ENCODE measurements at places on chromosomes 11 and 22.

DNA sequence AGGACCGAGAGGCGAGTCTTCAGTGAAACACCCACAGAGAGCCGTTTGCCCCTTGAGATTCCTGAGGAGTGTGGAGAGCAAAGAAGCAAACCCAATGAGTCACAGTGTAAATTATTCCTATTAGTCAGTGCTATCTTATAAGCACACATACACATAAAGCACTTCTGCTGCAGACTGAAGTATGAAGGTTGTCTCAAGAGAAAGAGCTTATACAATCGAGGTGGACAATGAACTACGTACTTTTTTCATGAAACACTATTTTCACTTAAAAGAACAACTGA, 37.3 kb downstream of the GALNT18 start:
- no peaks in the 10 kb centered on the region for H3K36me3 ChIP-seq
- no peak for DNase-seq
- no peak overlapping the region for H3K4me3 ChIP-seq
- peak overlapping the region; percentile 55 for H3K27ac ChIP-seq
- no peaks in the 10 kb centered on the region for H3K27me3 ChIP-seq
- H3K4me1 ChIP-seq = peaks cover 32% of the 10 kb centered on the region

DNA sequence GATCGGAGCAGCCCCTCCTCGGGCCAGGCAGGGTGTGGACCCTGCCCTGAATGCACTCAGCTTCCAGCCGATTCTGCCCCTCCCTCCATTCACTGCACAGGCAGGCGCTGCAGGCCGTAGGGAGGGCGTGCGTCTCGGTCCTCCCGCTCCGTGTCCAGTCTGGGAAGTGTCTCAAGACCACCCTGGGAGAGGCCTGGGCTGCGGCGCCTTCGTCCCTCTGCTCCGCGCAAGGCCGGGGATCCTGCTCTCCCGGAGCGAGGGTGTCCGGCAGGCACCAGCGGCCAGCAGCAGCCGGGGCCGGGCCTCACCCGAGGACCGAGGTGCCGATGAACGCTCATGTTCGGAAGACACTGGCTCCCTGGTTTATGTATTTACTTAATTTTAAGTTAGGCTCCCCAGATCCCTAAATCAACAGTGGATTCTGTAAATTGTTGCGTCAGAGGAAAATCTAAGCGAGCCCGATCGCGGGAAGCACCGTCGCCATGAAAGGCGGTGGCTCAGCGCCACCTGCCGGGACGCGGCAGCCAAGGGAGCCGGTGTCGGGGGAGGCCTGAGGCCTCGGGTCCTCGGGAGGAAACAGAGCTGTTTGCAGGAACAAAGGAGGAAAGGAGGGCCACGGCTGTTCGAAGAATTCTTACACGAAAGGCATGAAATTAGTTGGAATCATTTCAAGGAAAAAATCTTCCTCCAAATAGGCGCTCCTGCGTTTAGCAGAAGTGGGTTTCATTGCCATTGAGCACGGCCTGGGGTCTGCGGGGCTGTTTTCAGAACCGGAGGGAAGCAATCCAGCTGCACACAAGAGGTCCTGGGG, 195.3 kb downstream of the BRD1 start:
- DNase-seq = no peak
- H3K4me1 ChIP-seq = no peaks in the 10 kb centered on the region
- no peak overlapping the region for H3K27ac ChIP-seq
- H3K4me3 ChIP-seq = peak overlapping the region; percentile 35
- H3K27me3 ChIP-seq = peaks cover 7% of the 10 kb centered on the region

DNA sequence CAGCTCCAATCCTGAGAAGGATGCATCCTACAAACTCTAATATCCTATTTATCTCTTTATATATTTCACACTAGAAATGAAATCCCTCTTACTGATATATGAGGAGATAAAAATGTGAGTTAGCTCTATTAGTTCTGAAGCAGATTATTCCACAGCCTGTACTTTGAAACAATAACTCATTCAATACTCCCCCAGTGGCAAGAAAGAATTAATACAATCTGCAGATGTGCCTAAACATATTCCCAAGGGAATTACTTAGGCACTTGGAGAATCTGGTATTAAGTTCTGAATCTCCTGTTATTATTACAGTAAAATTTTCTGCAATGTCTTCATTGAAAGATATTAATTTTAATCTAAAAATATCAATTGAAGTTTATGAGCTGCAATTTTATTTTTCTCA, 59.4 kb downstream of the DDI1 start:
- no peaks in the 10 kb centered on the region for H3K27me3 ChIP-seq
- DNase-seq = no peak
- no peak overlapping the region for H3K27ac ChIP-seq
- H3K36me3 ChIP-seq = no peaks in the 10 kb centered on the region
- no peaks in the 10 kb centered on the region for H3K4me1 ChIP-seq

DNA sequence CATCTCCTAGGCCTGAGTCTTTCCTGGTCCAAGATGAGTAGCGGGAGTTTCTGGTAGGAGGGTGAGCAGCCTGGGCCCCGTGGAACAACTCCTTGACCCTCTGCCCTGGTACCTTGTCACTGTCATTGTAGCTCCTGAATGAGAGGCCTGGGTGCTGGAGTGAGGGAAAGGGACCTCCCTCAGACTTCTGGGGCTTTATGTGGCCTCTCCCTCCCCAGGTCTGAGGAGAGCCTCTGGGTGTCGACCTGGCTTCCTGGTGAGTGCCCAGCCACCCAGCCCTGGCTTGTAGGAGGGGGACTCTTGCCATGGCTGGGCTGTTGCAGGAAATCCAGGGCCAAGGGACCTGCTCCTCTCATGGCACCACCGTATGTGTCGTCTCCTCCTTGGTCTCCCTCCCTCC, 3.9 kb downstream of the P2RY2 start:
- no peaks in the 10 kb centered on the region for H3K36me3 ChIP-seq
- DNase-seq = peak; percentile 7
- H3K4me1 ChIP-seq = peaks cover 68% of the 10 kb centered on the region
- peak overlapping the region; percentile 95 for H3K27ac ChIP-seq
- no peak overlapping the region for H3K4me3 ChIP-seq

- no peaks in the 10 kb centered on the region for H3K4me1 ChIP-seq
- peaks cover 3% of the 10 kb centered on the region for H3K27me3 ChIP-seq
- H3K36me3 ChIP-seq = no peaks in the 10 kb centered on the region
- H3K4me3 ChIP-seq = no peak overlapping the region
- DNase-seq = no peak
- no peak overlapping the region for H3K27ac ChIP-seq
Observed at GRCh38 chr11:116537121-116537520, 235.7 kb downstream of the BUD13 start.

- peak overlapping the region; percentile 65 for H3K27ac ChIP-seq
- H3K4me3 ChIP-seq = peak overlapping the region; percentile 19
- H3K4me1 ChIP-seq = peaks cover 53% of the 10 kb centered on the region
- H3K27me3 ChIP-seq = no peaks in the 10 kb centered on the region
- no peak for DNase-seq
- no peaks in the 10 kb centered on the region for H3K36me3 ChIP-seq
Observed at GRCh38 chr11:117045196-117045595, 53.0 kb downstream of the SIK3 start.

DNA sequence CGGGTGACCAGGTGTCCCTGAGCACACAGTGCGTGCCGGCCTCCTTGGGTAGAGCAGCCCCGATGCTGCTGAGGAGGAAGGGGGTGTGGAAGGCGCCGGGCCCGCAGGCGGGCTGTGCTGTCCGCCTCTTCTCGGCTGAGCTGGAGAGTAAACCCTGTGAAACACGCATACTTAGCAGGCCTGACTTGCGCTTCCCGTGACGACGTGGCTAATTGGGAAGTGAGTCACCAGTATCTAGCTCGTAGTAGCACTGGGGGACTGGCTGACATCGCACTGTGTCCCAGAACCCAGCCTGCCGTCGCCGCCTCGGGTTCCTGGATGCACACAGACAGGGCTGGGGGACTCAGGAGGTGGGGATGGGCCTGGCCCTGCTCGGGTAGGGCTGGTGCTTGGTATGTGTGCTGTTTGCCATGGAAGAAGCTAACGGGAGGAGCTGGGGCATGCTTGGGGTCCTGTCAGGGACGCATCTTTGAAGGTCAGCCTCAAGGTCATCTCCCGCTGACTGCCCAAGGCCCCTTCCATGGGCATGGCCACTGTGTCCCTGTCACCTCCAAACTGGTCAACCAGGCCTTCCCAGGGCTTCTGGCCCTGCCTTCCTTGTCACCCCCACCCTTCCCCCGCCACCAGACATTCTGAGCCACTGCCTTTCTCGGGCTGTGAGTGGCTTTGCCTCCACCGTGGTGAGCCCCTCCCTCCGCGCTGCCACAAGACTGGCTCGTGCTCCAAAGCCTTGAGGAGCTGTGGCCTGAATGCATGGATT, 1327.0 kb downstream of the BRD1 start:
- no peak for DNase-seq
- H3K4me3 ChIP-seq = no peak overlapping the region
- no peaks in the 10 kb centered on the region for H3K36me3 ChIP-seq
- H3K4me1 ChIP-seq = no peaks in the 10 kb centered on the region
- H3K27ac ChIP-seq = no peak overlapping the region

DNA sequence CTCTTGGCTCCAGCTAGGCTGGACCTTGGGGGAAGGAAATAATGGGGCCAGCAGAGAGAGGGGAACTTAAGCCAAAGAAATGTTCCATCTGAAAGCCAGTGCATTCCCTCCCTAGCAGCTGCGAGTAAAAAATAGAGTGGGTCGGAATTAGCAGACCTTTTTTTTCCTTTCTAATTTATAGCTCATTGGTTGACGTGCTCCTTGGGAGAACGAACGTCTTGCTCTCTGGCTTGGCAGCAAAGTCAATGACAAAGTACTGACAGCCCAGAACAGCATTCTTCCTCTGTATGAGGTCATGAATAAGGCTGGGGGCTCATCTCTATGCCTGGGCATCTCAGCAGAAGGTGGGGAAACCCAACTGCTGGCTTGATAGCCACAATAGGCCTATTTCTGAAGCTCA, 65.0 kb downstream of the SEZ6L start:
- H3K27ac ChIP-seq = peak overlapping the region; percentile 16
- H3K36me3 ChIP-seq = no peaks in the 10 kb centered on the region
- no peaks in the 10 kb centered on the region for H3K27me3 ChIP-seq
- peaks cover 54% of the 10 kb centered on the region for H3K4me1 ChIP-seq
- no peak overlapping the region for H3K4me3 ChIP-seq

GRCh38 chr11:63862923-63863322, 24.0 kb downstream of the MARK2 start:
- DNase-seq = no peak
- no peak overlapping the region for H3K4me3 ChIP-seq
- H3K4me1 ChIP-seq = peaks cover 23% of the 10 kb centered on the region
- H3K27ac ChIP-seq = no peak overlapping the region

GRCh38 chr22:32354360-32355351, 3.0 kb upstream of the RFPL3 start:
- peak overlapping the region; percentile 9 for H3K27ac ChIP-seq
- H3K36me3 ChIP-seq = no peaks in the 10 kb centered on the region
- H3K27me3 ChIP-seq = no peaks in the 10 kb centered on the region
- no peaks in the 10 kb centered on the region for H3K4me1 ChIP-seq
- H3K4me3 ChIP-seq = peak overlapping the region; percentile 41

- H3K27me3 ChIP-seq = no peaks in the 10 kb centered on the region
- no peaks in the 10 kb centered on the region for H3K36me3 ChIP-seq
- H3K4me1 ChIP-seq = no peaks in the 10 kb centered on the region
- no peak overlapping the region for H3K4me3 ChIP-seq
Observed at GRCh38 chr11:121152764-121153163, 51.7 kb downstream of the TECTA start.

GRCh38 chr22:44295406-44295805, 17.3 kb downstream of the SHISAL1 start:
- H3K36me3 ChIP-seq = no peaks in the 10 kb centered on the region
- peaks cover 4% of the 10 kb centered on the region for H3K27me3 ChIP-seq
- DNase-seq = no peak
- H3K4me3 ChIP-seq = no peak overlapping the region
- H3K27ac ChIP-seq = no peak overlapping the region
- no peaks in the 10 kb centered on the region for H3K4me1 ChIP-seq

- H3K4me3 ChIP-seq = peak overlapping the region; percentile 53
- H3K4me1 ChIP-seq = peaks cover 26% of the 10 kb centered on the region
- H3K27ac ChIP-seq = peak overlapping the region; percentile 90
- peaks cover 4% of the 10 kb centered on the region for H3K27me3 ChIP-seq
Observed at GRCh38 chr11:46338988-46339666, 8.1 kb upstream of the DGKZ start.

DNA sequence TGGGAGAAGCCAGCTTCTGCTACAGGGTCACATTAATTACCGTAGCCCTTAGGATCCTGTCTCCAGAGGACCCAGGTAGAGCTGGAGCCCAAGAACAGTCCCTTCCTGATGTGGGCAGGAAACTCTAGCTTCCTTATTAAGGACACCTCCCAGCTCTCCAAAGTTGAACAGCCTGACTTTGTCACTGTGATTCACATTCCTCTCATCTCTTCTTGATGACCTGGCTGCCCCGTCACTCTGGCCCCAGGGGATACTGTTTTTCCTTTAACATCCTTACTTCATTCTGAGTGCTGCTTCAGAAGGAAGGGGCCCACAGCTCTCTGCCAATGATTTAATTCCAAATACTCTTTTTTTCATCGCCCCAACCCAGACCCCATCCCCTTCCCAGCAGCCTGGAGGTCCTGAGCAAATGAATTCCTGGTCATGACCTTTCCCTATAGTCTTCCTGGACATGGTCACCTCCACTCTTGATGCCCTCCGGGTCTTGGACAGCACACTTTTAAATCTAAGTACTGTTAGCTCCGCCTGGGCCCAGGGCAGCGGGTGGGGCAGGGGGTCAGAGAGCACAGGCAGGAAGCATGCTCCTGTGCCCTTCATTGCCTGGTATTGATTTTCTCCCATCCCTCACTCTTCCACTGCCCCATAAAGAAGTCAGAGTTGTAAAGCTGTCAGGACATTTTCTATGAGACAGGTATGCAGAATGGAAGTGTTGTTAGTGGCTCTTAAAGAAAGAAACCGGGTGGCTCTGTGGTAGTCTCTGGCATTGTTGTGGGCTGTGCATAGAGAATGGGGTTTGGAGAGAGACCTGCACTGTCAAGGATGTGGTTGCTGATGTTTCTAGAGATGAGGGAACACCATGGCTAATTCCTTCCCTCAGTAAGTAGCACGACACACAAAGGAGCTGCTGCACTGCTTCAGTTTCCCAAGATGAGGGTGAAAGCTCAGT, 22.3 kb upstream of the SPON1 start:
- H3K27ac ChIP-seq = no peak overlapping the region
- H3K4me3 ChIP-seq = no peak overlapping the region
- H3K36me3 ChIP-seq = no peaks in the 10 kb centered on the region
- DNase-seq = no peak
- H3K4me1 ChIP-seq = no peaks in the 10 kb centered on the region
- H3K27me3 ChIP-seq = no peaks in the 10 kb centered on the region

DNA sequence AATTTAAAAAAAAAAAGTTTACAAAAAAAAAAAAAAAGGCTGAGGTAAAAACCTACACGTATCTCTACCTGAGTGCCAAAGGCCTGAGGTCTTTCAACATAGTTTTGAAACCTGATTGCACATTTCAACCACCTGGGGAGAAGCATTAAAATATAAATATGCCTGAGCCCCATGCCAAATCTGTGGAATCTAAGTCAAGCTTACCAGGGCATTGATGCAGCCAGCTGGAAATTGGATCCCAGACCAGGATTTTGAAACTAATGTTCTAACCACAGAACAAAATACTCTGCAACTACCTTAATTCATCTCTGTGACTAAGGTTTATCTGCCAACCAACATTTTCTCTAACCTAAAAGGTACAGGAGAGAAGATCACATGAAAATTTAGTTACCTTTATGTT, 38.8 kb upstream of the CHRNA10 start:
- H3K4me3 ChIP-seq = no peak overlapping the region
- peak overlapping the region; percentile 91 for H3K27ac ChIP-seq
- H3K36me3 ChIP-seq = peaks cover 16% of the 10 kb centered on the region
- peaks cover 52% of the 10 kb centered on the region for H3K4me1 ChIP-seq
- peak; percentile 85 for DNase-seq

Data from gastrocnemius medialis (tissue), 4 donors.